ENCODE measurements at places on chromosomes 5 and 9.

- DNase-seq, result no peak
Observed at GRCh38 chr5:139808481-139809330, 13.1 kb downstream of the PSD2 start.

- no peak for DNase-seq
Observed at GRCh38 chr5:10227379-10227778, 22.3 kb downstream of the ATPSCKMT start.

DNA sequence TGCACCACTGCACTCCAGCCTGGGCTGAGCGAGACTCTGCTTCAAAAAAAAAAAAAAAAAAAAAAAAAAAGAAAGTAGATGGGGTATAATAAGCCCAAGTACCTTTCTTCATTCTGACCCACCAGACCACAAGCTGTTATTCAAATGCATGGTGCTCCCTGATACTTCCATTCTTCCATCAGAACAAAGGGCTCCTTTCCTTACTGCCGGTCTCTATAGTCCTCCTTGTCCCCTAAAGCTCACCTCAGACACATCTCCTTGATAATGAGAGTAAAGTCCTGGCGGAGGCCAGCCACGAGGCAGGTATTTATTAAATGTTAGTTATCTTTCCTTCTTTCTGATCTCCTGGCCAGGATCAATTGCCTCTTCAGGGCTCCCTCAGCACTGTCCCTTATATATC is 162.5 kb downstream of the RAB3C start:
- DNase-seq, result no peak

DNA sequence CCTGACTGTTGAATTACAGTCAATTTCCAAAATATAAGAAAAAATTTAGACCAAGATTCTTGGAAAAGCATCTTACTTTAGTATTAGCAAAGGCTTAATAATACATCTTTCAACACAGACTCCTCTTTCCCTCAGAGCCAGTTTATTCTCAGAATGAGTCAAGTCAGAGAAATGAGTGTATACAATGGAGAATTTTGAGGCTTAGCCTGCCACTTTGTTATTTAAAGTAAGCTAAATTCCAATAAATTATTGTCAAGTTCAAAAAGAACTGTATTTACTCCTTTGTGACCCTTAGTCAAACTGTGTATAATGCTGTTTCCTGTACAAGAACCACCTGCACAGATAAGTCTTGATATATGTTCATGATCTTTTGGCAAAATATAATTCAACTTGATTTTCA is 428.5 kb upstream of the ITGA1 start:
- DNase-seq, result no peak

- no peak for DNase-seq
Observed at GRCh38 chr5:36055984-36056383, 10.7 kb downstream of the UGT3A2 start.

GRCh38 chr5:108810717-108811116 is 63.0 kb downstream of the FER start:
- no peak for DNase-seq

DNA sequence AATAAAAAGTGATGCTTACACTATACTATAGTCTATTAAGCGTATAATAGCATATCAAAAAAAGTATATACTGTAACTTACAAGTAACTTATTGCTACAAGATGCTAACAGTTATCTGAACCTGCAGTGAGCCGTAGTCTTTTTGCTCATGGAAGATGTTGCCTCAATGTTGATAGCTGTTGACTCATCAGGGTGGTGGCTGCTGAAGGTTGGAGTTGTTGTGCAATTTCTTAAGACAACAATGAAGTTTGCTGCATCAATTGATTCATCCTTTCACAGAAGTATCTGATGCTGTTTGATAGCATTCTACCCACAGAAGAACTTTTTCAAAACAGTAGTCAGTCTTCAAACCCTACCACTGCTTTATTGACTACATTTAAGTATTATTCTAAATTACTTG is 7.8 kb upstream of the C9orf40 start:
- no peak for DNase-seq

GRCh38 chr9:14822666-14823065 is 87.6 kb downstream of the FREM1 start:
- DNase-seq, result no peak

DNA sequence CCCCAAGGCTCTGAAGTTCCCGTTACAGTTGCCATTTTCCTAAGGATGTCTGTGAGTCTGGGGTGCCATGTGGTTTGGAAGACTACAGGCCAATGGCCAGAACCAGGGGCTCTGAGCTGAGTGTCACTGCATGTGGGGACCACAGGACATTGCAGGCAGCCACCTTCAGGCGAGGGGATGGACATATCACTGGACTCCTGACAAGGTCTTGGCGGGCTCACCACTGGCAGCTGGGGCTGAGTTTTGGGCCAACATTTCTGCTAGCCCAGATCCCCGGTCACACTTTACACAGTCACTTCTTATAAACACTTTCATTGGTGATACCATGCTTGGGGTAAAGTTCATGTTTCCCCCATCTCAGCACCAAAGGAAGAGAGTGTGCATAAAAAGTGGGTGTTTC is 109.8 kb downstream of the RASGRF2 start:
- no peak for DNase-seq

DNA sequence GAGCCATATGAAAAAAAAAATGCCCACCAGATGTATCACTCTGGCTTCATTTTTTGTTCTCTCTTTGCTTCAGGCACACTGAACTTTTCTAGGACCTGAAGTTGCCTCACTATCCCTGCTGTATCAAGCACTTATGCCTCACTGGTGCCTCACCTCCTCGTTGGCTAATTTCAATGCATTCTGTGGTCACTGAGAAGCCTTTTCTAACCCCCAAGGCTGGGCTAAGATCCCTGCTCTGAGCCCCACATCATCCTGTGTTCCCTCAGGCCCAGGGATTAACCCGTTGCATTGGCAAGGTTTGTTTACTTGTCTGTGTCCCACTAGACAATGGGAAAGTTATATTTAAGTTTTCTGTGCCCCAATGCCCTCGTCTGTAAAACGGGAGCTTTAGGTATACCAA is 362.7 kb downstream of the OSTF1 start:
- no peak for DNase-seq

DNA sequence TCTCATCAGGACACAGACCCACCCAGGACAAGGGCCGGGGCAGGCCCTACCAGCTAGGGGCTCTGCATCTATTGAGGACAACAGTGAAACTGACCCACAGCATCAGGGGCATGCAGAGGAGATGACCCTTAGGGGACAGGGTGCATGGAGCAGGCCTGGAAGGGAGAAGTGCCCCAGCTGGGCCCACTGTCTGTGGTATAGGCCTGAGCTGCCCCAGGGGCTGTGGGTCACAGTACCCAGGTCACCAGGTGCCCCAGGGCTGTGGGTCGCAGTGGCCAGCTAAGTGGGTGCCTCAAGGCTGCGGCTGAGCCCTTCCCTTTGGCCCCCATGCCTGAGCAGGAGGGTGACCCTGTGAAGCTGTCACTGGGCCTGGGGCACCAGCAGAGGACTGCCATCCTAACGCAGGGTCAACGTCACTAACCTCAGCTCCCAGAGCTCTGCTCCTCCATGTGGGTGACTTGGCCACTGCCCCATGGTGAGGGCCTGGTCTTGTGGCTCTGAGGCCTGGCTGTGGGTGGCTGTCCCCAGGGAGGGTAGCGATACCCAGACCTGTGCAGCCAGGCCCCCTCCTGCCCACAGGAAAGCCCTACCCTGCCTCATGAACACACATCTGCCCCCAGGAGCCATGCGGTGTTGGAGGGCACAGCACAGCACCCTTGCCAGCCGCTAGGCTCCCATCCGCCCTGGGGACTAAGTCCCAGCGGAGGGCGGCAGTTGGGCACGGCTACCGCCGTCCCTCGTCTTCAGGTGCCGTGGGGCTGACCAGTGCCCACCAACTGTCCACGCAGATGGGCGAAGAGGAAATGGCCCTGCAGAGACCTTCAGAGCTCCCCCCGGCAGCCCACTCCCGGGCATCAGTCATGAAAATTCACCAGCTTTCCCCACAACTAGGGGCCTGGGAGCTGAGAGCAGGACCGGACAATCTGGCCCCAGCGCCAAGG is 4.9 kb downstream of the EDF1 start:
- DNase-seq, result no peak

- no peak for DNase-seq
Observed at GRCh38 chr5:89065919-89066318, 182.9 kb upstream of the MEF2C start.

GRCh38 chr5:59354274-59354673 is 539.3 kb downstream of the PDE4D start:
- DNase-seq, result no peak

GRCh38 chr5:44993286-44993685 is 184.5 kb downstream of the MRPS30 start:
- no peak for DNase-seq

- DNase-seq, result no peak
Observed at GRCh38 chr9:131700765-131701435, 39.0 kb downstream of the RAPGEF1 start.

DNA sequence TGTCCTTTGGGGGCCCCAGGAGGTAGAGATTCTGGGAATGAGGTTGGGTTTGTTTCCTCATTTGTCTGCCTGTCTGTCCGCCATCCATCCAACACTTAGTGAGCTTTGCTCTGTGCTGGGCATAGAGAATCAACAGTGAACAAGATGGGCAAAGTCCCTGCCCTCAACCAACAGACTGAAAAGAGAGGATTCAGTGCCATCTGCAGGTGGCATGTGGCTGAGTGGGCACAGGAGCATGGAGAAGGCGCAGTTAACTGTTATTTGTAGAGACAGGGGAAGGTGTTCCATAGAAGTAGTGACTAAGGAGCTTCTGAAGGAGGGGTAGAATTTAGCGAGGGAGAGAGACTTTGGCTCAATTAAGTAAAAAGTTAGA is 23.1 kb downstream of the POLR1E start:
- DNase-seq, result no peak

- DNase-seq, result no peak
Observed at GRCh38 chr5:154478224-154478565, at the start of gene HAND1. Gene HAND1 (minus strand): TSS chr5:154478227. CDS start chr5:154478008, 219 bp downstream.

- DNase-seq, result no peak
Observed at GRCh38 chr5:160158087-160158486, 38.8 kb upstream of the PWWP2A start.

DNA sequence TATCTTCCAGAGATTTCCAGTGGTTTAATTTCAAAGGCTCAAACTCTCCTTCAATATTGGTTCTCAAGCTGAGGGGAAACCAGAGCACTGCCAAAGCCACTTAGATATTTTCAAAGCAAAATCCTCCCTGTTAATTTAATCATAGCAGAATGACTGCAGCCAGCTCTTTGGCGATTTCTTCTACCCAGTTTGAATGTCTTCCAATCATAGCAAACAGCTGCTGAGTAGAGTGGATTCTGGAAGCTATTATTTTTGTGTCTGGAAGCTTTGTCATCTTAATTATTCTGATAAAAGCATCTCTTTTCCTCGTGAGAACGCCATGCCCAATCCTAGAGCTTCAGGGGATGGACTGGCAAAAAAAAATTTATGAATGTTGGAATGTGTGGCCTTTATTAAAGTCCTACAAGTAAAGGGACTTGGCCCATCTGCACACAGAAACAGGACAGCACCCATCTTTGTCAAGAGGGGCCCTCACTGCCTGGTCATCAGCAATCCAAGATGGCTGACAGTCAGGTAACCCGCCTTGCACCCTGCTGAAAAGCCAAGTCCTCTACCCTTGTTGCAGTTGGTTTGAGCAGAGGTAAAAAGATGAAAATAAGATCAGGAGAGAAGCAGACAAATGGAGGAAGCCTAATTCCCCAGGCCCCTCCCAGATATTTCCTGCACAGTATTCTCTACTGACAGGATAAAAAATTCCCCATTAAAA is 125.1 kb downstream of the SUSD1 start:
- DNase-seq, result no peak

DNA sequence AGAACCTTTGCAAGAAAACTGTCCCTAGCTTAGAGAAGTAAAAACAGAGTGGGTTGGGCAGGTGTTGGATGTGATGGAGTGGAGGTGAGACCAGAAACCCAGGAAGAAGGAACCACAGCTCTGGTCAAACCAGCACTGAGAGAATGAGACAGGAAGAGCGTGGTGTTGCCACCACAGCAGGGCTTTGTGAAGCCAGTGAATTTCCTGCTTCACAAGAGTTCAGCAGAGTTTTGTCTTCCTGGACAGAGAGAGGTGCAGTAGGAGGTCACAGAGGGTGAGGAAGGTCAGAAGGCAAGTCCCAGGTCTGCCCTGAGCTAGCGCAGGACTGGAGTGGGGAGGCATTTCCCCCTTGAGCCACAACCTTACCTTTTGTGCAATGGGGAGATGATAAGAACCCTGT is 2306.2 kb upstream of the ACO1 start:
- DNase-seq, result no peak

DNA sequence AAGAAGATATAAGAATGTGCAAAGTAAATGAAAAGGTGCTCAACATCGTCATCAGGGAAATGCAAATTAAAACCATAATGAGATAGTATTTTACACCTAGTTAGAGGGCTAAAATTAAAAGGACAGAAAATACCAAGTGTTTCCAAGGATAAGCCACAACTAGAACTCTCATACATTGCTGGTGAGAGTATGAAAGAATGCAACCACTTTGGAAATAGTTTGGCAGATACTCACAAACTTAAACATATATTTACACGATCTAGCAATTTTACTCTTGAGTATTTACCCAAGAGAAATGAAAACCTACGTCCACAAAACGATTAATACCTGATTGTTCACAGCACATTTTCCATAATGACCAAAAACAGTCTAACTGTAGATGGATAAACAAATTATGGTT is 51.5 kb downstream of the AOPEP start:
- no peak for DNase-seq

Measured in cortex of kidney (tissue), 1 donor.